Neural cell (in vitro differentiated cells): ENCODE measurements at places on chromosomes 16 and 17. TPM values are rescaled to one million over a fixed set of nuclear protein-coding genes. Genes with fewer than 3 reads are reported as not detected.

The TOP2A gene
- 5.3 and 7.8 TPM in 2 replicates for polyA plus RNA-seq

The CTRL gene
- 3.2 and 3.8 TPM in 2 replicates for polyA plus RNA-seq

The FAM171A2 gene
- polyA plus RNA-seq, result 73.6 and 88.3 TPM in 2 replicates

The SEPTIN12 gene
- 1.8 and 4.7 TPM in 2 replicates for polyA plus RNA-seq

The SOX15 gene
- 0.47 and 1.5 TPM in 2 replicates for polyA plus RNA-seq

The CES1 gene
- polyA plus RNA-seq, result not detected in 2 replicates

The CCDC47 gene
- 47.2 and 49.3 TPM in 2 replicates for polyA plus RNA-seq

The MARCHF10 gene
- polyA plus RNA-seq, result 0.27 and 1.7 TPM in 2 replicates

The KRTAP2-3 gene
- not detected in 2 replicates for polyA plus RNA-seq

The PER1 gene
- polyA plus RNA-seq, result 1.9 and 2.0 TPM in 2 replicates

The NATD1 gene
- polyA plus RNA-seq, result 2.5 and 2.8 TPM in 2 replicates

The KRTAP4-9 gene
- polyA plus RNA-seq, result not detected in 2 replicates

The KLHL10 gene
- 0.22 TPM in 1 of 2 replicates, not detected in the other for polyA plus RNA-seq

The ZNF469 gene
- polyA plus RNA-seq, result not detected in 2 replicates

The IGFALS gene
- 1.2 and 3.0 TPM in 2 replicates for polyA plus RNA-seq

The MYBBP1A gene
- 15.6 and 21.0 TPM in 2 replicates for polyA plus RNA-seq

The HAP1 gene
- polyA plus RNA-seq, result 0.79 and 1.5 TPM in 2 replicates

The SHCBP1 gene
- polyA plus RNA-seq, result 0.54 and 1.1 TPM in 2 replicates

The TEDC2 gene
- 27.6 and 31.5 TPM in 2 replicates for polyA plus RNA-seq

The ZFP3 gene
- 0.05 and 0.20 TPM in 2 replicates for polyA plus RNA-seq

The PRRT2 gene
- polyA plus RNA-seq, result 84.2 and 105 TPM in 2 replicates

The SLC12A3 gene
- polyA plus RNA-seq, result 0.09 TPM in 1 of 2 replicates, not detected in the other

The DPEP1 gene
- 0.33 and 0.96 TPM in 2 replicates for polyA plus RNA-seq

The C1QTNF1 gene
- polyA plus RNA-seq, result 0.16 and 0.30 TPM in 2 replicates

The CACNG1 gene
- 0.77 TPM in 1 of 2 replicates, not detected in the other for polyA plus RNA-seq

The AANAT gene
- polyA plus RNA-seq, result not detected in 2 replicates

The CACNG5 gene
- polyA plus RNA-seq, result 1.2 TPM in 1 of 2 replicates, not detected in the other

The DNASE1 gene
- 47.8 and 61.4 TPM in 2 replicates for polyA plus RNA-seq

The CNEP1R1 gene
- 40.5 and 44.2 TPM in 2 replicates for polyA plus RNA-seq

The CDK3 gene
- 29.2 and 42.8 TPM in 2 replicates for polyA plus RNA-seq

The ESRP2 gene
- polyA plus RNA-seq, result not detected in 2 replicates

The TLCD3B gene
- 18.9 and 21.7 TPM in 2 replicates for polyA plus RNA-seq

The ARHGAP44 gene
- polyA plus RNA-seq, result 5.9 and 8.1 TPM in 2 replicates

The SEC14L5 gene
- 0.43 and 0.50 TPM in 2 replicates for polyA plus RNA-seq

The IL17C gene
- 1.0 TPM in 1 of 2 replicates, not detected in the other for polyA plus RNA-seq

The KRT20 gene
- not detected in 2 replicates for polyA plus RNA-seq

The RAPGEFL1 gene
- polyA plus RNA-seq, result 15.5 and 15.6 TPM in 2 replicates

The NUPR1 gene
- polyA plus RNA-seq, result not detected in 2 replicates

The SPATA22 gene
- not detected in 2 replicates for polyA plus RNA-seq

The CLTC gene
- polyA plus RNA-seq, result 189 and 218 TPM in 2 replicates

The CCDC92B gene
- 0.32 and 1.2 TPM in 2 replicates for polyA plus RNA-seq

The KRT31 gene
- polyA plus RNA-seq, result not detected in 2 replicates

The C16orf96 gene
- 0.21 and 0.26 TPM in 2 replicates for polyA plus RNA-seq

The GRIN2A gene
- 0.11 and 0.14 TPM in 2 replicates for polyA plus RNA-seq

The CD300C gene
- polyA plus RNA-seq, result 0.20 TPM in 1 of 2 replicates, not detected in the other

The NAGPA gene
- 33.1 and 36.6 TPM in 2 replicates for polyA plus RNA-seq

The KRTAP3-1 gene
- polyA plus RNA-seq, result not detected in 2 replicates

The UTS2R gene
- not detected in 2 replicates for polyA plus RNA-seq

The SYT17 gene
- polyA plus RNA-seq, result 3.0 and 5.5 TPM in 2 replicates

The TNFRSF17 gene
- polyA plus RNA-seq, result not detected in 2 replicates

The TMIGD1 gene
- not detected in 2 replicates for polyA plus RNA-seq

The PRSS22 gene
- polyA plus RNA-seq, result not detected in 2 replicates
